ENCODE measurements at places on chromosomes 7 and 10. TPM values are rescaled to one million over a fixed set of nuclear protein-coding genes. Genes with fewer than 3 reads are reported as not detected.

HOXA1 gene
- not detected for total RNA-seq

CCL24 gene
- total RNA-seq: not detected

ANXA8L1 gene
- total RNA-seq: not detected

SLC26A4 gene
- 0.09 TPM for total RNA-seq

GIMAP5 gene
- total RNA-seq: 0.46 TPM

LGI1 gene
- not detected for total RNA-seq

AGFG2 gene
- 7.4 TPM for total RNA-seq

DOCK1 gene
- total RNA-seq: 55.8 TPM

AKR1D1 gene
- total RNA-seq: 0.14 TPM

GOLGA7B gene
- 0.07 TPM for total RNA-seq

PRR15 gene
- total RNA-seq: 21.2 TPM

OR6V1 gene
- not detected for total RNA-seq

All from WTC11 (cell line).